ENCODE measurements at places on chromosomes 5 and 9. TPM values are rescaled to one million over a fixed set of nuclear protein-coding genes. Genes with fewer than 3 reads are reported as not detected.

The RECK gene
- total RNA-seq: 5.3 TPM

The OTULINL gene
- total RNA-seq: 21.1 TPM

The FOXD4L4 gene
- total RNA-seq: not detected

The CATSPER3 gene
- total RNA-seq: 0.31 TPM

The PCDHA5 gene
- not detected for total RNA-seq

The TMC1 gene
- total RNA-seq: not detected

The SPAG8 gene
- total RNA-seq: 1.1 TPM

The FBP2 gene
- total RNA-seq: not detected

The CCNI2 gene
- total RNA-seq: 10.0 TPM

The TMEM232 gene
- total RNA-seq: 0.49 TPM

The CAPSL gene
- total RNA-seq: 0.43 TPM

The PFN3 gene
- not detected for total RNA-seq

The LRRC70 gene
- total RNA-seq: 0.34 TPM

The LCN6 gene
- total RNA-seq: not detected

The CEP72 gene
- total RNA-seq: 27.0 TPM

The MRPL41 gene
- 42.8 TPM for total RNA-seq

The GFI1B gene
- total RNA-seq: not detected

The SLC23A1 gene
- total RNA-seq: 0.89 TPM

The AFAP1L1 gene
- total RNA-seq: 1.3 TPM

The PCDHGA12 gene
- total RNA-seq: not detected

The DPP7 gene
- total RNA-seq: 227 TPM

GRCh38 chr5:15105799-15106393 lies 234.3 kb upstream of the ANKH start:
- DNase-seq: peak; percentile 45

DNA sequence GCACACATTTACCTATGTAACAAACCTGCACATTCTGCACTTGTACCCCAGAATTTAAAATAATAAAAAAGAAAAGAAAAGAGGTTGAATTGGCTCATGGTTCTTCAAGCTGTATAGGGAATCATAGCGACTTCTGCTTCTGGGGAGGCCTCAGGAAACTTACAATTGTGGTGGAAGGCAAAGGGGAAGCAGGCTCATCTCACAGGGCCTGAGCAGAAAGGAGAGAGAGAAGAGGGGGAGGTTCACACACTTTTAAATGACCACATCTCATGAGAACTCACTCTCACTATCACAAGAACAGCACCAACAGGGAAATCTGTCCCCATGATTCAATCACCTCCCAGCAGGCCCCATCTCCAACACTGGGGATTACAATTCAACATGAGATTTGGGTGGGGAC lies 214.6 kb downstream of the CDK5RAP2 start:
- DNase-seq: no peak

- no peak for DNase-seq
Measured at GRCh38 chr9:4828761-4829160, 36.0 kb downstream of the RCL1 start.

- DNase-seq: no peak
Measured at GRCh38 chr5:97735209-97735608, 552.2 kb upstream of the RIOK2 start.

DNA sequence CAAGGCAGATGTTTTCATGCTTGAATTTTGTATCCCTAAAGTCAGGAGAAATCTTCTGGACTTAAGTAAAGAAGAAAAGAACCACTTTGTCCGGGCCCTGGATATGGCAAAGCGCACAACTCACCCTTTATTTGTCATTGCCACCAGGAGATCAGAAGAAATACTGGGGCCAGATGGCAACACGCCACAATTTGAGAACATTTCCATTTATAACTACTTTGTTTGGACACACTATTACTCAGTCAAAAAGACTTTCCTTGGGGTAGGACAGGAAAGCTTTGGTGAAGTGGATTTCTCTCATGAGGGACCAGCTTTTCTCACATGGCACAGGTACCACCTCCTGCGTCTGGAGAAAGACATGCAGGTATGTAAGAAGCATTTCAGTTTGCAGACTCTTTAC lies 2.3 kb downstream of the TYRP1 start:
- DNase-seq: no peak

DNA sequence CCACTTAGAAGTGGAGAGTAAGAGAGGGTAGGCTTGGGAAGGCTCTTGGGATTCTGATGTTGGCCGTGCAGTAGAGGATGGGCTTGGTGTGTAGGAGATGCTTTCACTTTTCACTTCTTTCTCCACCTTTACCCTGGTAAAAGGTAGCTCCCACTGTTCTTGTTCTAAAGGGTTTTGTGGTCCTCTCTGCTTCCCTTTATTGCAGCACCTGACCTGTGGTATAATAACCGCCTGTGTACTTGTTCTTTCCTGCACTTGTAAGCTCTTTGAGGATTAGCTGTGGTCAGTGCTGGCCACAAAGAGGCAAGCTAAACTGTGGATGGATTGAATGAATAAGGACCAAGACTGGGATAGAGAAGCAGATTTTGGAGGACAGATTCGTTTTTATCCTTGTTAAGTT lies 25.2 kb downstream of the KDM4C start:
- no peak for DNase-seq

DNA sequence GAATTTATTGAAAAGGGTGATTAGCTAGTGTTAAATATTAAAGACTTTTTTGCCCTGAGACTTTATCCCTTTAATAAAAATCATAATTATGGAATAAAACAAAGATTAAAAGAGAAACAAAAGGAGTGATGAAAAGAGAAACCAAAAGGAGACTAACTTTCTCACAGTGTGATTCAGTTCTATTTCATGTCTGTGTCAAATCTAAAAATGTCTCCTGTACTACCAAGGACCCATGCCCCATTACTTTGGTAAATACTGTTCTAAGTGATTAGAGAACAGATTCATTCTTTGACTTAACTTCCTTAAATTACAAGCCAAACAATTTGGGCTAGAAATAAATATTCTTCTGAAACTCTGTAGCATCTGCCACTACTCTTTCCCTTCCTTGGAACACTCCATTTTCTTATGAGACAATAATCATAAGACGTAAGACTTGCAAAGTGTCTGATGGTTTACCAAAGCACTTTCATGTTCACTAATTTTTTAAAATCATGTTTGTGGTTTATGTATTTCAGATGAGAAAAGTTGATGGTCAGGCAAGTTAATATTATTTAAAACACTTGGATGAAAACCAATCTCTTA lies 319.0 kb downstream of the EBF1 start:
- no peak for DNase-seq

DNA sequence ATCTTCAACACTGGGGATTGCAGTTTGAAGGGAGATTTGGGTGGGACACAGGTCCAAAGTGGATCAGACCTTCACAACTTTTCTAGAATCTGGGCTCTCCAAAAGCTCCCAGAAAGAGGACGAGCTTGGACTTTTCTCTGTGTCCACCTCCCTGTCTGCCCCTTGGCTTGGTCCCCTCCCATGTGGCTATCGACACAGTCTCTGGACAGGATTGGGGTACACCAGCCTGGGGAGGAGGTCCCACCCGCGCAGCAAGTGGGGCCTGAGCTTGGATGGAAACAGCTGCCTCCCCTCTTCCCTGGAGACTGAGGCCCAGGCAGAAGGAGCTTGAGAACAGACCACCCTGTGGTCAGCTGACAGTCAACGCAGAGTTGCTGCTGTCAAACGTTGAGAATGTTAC lies 84.6 kb upstream of the FCN1 start:
- no peak for DNase-seq

GRCh38 chr9:21326526-21327139 lies 8.6 kb downstream of the KLHL9 start:
- DNase-seq: no peak

GRCh38 chr9:2745560-2746380 lies 28.5 kb downstream of the KCNV2 start:
- no peak for DNase-seq

- DNase-seq: no peak
Measured at GRCh38 chr5:107430071-107430625, 240.6 kb downstream of the EFNA5 start.

GRCh38 chr5:139212486-139212885 lies 14.3 kb upstream of the SIL1 start:
- DNase-seq: no peak

DNA sequence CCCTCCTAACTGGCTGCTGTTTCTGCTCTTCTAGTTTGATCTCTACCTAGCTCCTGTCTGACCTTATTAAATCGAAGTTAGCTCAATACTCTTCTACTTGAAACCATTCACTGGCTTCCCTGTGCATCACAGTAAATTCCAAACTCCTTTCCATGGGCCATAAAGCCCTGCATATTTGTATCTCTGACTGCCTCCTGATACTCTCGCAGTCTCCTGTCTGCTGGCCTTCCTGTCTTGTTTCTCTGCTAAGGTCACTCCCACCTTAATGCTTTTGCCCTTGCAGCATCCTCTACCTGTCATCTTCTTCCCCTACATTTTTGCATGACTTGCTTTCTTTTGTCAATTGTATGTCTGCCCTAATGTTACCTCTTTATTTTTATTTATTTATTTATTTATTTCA lies 44.8 kb downstream of the SNCAIP start:
- no peak for DNase-seq

- DNase-seq: no peak
Measured at GRCh38 chr9:123739902-123740301, 190.0 kb downstream of the DENND1A start.

- DNase-seq: no peak
Measured at GRCh38 chr5:150320044-150320613, 17.4 kb upstream of the ARSI start.

- no peak for DNase-seq
Measured at GRCh38 chr5:98968056-98968564, 39.3 kb upstream of the CHD1 start.

GRCh38 chr5:13695076-13695712 lies 249.3 kb downstream of the DNAH5 start:
- DNase-seq: no peak

DNA sequence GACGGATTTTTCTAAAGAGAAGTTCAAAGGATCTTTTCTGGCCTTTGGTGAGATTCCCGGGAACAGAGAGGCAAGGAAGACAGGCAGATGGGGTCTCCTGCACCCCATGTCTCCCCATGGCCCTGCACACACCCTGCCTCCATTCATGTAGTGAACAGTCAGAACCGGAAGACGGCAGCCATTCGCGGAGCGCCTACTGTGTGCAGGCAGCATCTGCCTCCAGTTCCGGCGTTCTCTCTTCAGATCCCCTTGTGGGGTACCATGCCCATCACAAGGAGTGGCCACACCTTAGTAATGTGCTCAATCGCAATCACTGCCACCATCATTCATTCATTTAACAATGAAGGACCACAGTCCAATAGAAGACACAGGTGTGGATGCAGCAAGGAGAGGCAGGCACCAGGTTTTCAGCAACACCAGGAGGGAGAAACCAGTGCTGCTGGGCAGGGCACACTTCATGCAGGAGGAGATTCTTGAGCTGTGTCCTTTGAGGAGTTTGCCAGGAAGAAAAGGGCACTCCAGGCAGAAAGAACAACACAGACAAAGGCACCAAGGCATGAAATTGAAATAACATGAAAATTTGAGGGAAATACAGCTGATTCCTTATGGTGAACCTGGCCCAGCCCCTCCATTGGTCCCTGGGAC lies 171.5 kb upstream of the PHYKPL start:
- DNase-seq: no peak

GRCh38 chr5:142869886-142870285 lies 99.7 kb downstream of the ARHGAP26 start:
- DNase-seq: no peak

DNA sequence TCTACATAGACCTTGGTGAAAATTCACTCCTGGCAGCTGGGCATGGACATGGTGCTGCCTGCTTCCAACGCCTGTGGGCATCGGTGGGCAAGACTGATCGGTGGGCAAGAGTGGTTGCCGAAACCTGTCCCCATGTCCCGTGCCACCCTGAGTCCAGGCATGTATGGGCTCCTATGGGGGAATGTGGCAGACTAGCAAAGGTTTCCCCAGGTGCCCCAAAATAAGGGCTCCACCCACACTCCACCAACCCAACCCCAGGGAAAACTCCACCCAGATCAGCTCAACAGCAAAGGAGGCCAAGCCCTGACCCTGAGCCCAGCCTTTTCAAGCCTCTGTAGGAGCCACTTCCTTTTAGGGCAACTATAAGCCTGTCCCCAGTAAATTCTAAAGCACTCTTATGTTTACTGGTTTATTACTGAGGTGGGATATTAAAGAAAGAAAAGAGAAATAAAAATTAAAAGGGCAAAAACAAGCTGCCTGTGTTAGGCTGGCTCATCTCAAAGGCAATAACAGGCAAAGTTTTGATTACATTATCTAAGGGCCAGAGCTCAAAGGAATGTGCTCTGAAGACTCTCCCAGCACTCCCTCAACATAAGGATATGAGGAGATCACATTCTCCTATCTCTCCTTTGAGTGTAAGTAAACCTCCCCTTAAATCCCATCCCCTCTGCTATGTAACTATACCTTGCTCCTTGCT lies 8.9 kb upstream of the SPATA31E1 start:
- DNase-seq: no peak

GRCh38 chr5:145198525-145199260 lies 636.4 kb downstream of the PRELID2 start:
- no peak for DNase-seq

- no peak for DNase-seq
Measured at GRCh38 chr5:9302218-9302617, 243.7 kb downstream of the SEMA5A start.

DNA sequence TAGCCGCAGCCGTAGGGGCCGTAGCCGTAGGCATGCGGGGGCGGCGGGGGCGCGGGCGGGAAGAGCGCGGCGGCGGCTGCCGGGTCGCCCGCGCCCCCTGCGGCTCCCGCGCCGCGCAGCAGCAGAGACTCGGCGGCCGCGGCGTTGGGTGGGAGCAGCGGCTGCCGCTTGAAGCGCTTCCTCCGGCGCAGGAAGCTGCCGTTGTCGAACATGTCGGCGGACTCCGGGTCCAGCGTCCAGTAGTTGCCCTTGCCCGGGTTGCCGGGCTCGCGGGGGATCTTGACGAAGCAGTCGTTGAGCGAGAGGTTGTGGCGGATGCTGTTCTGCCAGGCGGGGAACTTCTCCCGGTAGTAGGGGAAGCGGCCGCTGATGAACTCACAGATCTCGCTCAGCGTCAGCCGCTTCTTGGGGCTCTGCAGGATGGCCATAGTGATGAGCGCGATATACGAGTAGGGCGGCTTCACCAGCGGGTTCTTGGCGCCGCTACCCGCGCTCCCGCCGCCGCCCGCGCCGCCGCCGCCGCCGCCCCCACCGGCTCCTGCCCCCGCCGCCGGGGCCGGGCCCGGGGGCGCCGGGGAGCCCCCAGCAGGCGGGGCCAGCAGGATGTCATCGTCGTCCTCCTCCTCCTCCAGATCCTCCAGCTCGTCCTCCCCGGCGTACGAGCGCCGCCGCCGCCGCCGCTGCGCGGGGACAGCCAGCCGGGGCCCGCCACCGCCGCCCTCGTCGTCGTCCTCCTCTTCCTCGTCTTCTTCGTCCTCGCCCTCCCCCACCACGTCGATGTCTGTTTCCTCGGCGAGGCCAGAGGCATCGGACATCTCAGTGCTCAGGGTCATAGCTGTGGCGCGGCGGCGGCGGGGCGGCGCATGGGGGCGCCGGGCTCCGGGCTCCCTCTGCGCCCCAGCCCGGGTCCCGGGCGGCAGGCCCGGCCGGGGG lies 781 bp downstream of the FOXD1 start:
- DNase-seq: peak; percentile 63
